ENCODE measurements at places on chromosomes 16 and 17. TPM values are rescaled to one million over a fixed set of nuclear protein-coding genes. Genes with fewer than 3 reads are reported as not detected.

GRCh38 chr17:81713556-81714411 lies 1.7 kb downstream of the SLC25A10 start:
- H3K36me3 ChIP-seq = no peaks in the 10 kb centered on the region
- H3K4me3 ChIP-seq = peak overlapping the region; percentile 89
- H3K27me3 ChIP-seq = no peaks in the 10 kb centered on the region

DNA sequence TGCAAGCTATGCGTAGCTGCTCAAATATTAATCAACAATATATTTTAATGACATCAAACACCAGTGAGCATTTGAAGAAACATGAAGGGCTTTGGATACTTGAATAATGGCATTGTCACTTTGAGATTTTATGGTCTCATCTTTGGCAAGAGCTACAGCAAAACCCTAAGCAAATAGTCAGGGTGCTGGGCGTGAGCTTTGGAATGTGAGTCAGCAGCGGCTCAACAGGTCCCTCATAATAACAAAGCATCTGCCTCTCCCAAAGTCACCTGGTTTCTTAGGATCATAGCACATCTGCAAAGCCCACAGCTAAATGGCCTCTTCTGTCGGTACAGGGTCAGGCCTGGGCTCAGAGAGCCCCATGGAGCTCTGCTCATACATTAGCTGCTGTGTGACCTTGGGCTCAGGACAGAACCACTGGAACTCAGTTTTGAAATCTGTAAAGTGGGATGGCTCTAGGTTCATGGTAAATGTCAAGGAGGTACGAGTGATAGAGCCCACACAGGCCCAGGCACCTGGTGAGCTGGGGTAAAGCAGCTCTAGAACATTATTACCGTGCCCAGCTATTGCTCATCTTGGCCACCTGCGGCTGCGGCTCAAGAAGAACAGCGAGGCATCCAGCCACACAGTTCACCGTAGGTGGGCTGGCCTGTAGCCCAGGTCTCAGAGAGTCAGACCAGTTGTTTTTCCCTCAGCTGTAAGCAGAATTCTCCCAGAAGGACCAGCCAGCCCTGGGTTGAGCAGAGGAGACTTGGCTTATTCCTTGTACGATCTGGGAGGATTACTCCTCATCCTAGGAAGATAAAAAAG lies 544.5 kb upstream of the CDH11 start:
- H3K27me3 ChIP-seq = peaks cover under 1% of the 10 kb centered on the region
- H3K4me3 ChIP-seq = no peak overlapping the region
- H3K27ac ChIP-seq = no peak overlapping the region
- no peaks in the 10 kb centered on the region for H3K4me1 ChIP-seq

DNA sequence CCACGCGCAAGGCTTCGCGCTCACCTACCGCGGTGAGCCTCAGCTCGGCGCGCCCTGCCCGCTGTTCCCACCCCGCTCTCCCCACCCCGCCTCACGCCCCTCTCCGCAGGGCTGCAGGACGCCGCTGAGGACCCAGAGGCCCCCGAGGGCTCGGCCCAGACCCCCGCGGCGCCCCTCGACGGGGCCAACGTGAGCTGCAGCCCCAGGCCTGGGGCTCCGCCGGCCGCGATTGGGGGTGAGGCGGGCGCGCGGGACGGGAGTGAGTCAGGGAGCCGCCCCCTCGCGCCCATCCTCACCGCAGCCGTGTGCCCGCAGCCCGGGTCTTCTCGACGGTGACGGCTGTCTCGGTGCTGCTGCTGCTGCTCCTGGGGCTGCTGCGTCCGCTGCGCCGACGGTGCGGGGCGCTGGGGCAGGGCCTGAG lies 1.9 kb upstream of the PAQR4 start:
- H3K4me1 ChIP-seq = peaks cover 37% of the 10 kb centered on the region
- no peak overlapping the region for H3K27ac ChIP-seq
- peak; percentile 40 for DNase-seq

DNA sequence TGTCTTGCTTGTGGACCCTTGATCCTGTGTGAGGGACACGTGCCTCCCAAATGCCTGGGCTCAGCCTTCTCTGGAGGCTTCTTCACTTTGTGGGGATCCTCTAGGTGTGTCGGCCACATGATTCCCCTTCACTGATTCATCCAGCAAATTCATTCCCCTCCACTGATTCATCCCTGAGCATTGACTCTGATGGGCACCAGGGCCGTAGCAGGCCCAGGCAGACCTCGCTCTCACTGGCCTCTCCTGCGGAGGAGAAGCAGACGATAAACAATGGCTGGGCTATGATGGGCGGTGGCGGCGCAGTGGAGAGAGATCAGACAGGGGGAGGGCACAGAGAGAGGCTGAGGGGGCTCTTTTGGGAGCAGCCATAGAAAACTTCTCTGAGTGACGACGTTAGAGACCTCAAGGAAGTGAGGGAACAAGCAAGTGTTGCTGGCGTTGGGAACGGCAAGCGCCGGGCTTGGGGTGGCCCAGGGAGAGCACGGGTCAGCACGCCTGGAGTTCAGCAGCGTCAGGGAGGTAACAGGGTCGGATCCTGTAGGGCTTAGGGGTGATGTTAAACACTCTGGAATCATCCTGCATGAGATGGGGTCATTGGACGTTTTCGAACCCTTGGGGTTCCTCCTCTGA lies 17.5 kb upstream of the RPTOR start:
- no peak for DNase-seq
- no peak overlapping the region for H3K27ac ChIP-seq
- H3K27me3 ChIP-seq = peaks cover 14% of the 10 kb centered on the region
- H3K4me1 ChIP-seq = no peaks in the 10 kb centered on the region

GRCh38 chr17:76082326-76083251 lies 3.6 kb downstream of the ZACN start:
- no peak overlapping the region for H3K27ac ChIP-seq
- H3K36me3 ChIP-seq = peaks cover 3% of the 10 kb centered on the region
- H3K4me3 ChIP-seq = no peak overlapping the region

- peaks cover 2% of the 10 kb centered on the region for H3K4me1 ChIP-seq
- no peak overlapping the region for H3K4me3 ChIP-seq
- H3K36me3 ChIP-seq = no peaks in the 10 kb centered on the region
- H3K27ac ChIP-seq = no peak overlapping the region
These were observed 108.4 kb downstream of the METRNL start for GRCh38 chr17:83187782-83188311.

DNA sequence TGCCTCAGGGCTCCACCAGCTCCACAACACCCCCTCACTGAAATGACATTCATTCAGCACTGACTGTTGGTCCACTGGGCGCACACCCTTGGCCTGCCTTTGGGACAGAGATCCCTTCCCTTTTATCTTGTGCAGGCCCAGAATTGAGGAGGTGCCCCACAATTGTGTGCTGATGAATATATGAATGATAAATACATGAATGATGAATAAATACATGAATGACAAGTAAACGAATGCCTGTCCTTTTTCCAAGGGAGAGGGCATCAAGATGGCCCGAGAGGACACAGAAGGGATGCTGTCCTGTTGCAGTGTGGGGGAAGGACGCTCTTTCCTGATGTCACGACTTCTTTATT lies 5.7 kb downstream of the CCR7 start:
- peak overlapping the region; percentile 94 for H3K4me3 ChIP-seq
- DNase-seq = no peak
- peak overlapping the region; percentile 98 for H3K27ac ChIP-seq
- H3K4me1 ChIP-seq = peaks cover 66% of the 10 kb centered on the region
- H3K27me3 ChIP-seq = no peaks in the 10 kb centered on the region

DNA sequence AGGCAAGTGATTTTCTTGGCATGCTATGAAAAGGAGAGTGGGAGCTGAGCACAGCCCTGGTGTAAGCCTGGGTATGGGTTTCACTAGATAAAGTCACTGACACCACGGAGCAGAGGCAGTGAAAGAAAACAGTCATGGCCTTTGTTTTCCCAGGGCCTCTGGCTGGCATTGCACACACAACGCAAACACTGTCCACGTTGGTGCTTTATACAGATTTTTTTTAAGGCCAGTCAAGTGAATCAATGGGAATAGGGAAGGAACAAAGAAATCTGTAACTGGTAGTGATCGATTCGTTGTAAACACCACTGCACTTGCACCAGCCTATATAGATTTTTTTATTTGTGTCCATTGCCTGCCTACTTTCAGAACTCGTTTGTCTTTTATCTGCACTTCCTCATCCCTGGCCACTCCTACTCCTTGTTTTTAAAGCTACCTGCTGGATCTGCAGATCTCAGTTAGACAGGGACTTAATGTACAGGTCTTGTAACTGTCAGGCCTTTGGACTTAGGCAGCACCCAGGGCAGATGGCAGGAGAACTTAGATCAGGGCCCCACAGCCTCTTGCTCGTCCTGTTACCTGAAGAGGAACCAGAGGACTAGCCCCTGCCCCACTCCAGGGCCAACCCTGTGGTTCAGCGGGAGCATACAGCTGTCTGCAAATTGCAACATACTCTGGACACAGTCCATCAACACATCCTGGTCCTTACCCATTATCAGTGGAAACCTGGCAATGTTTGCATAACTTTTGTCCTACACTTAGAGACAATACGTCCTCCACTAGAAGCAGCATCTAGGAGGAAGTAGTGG lies 10.6 kb upstream of the TMIGD1 start:
- H3K4me1 ChIP-seq = peaks cover 21% of the 10 kb centered on the region
- no peak overlapping the region for H3K4me3 ChIP-seq
- H3K27me3 ChIP-seq = no peaks in the 10 kb centered on the region

Gene MYH2
- total RNA-seq = not detected

Gene SSH2
- total RNA-seq = 32.6 TPM

Gene GRB7
- total RNA-seq = 3.3 TPM

Gene ZFHX3
- total RNA-seq = 0.37 TPM

Gene RCVRN
- not detected for total RNA-seq

Gene KARS1
- 309 TPM for total RNA-seq

Gene ZPBP2
- 0.34 TPM for total RNA-seq

Gene POLR2A
- total RNA-seq = 193 TPM

Gene DPEP3
- total RNA-seq = 0.11 TPM

Gene OR1E1
- total RNA-seq = not detected

All from activated CD4-positive, alpha-beta T cell treated with anti-CD3 and anti-CD28 coated beads for 36 hours (primary cell).